H9 (cell line): ENCODE measurements at places on chromosomes 2 and 18.

- no peak for DNase-seq
Measured at GRCh38 chr2:225466891-225467604, 67.5 kb downstream of the NYAP2 start.

GRCh38 chr2:227106845-227107759 lies 56.9 kb downstream of the COL4A4 start:
- peak; percentile 60 for DNase-seq

GRCh38 chr2:133802409-133803039 lies 234.3 kb upstream of the NCKAP5 start:
- DNase-seq, result no peak

DNA sequence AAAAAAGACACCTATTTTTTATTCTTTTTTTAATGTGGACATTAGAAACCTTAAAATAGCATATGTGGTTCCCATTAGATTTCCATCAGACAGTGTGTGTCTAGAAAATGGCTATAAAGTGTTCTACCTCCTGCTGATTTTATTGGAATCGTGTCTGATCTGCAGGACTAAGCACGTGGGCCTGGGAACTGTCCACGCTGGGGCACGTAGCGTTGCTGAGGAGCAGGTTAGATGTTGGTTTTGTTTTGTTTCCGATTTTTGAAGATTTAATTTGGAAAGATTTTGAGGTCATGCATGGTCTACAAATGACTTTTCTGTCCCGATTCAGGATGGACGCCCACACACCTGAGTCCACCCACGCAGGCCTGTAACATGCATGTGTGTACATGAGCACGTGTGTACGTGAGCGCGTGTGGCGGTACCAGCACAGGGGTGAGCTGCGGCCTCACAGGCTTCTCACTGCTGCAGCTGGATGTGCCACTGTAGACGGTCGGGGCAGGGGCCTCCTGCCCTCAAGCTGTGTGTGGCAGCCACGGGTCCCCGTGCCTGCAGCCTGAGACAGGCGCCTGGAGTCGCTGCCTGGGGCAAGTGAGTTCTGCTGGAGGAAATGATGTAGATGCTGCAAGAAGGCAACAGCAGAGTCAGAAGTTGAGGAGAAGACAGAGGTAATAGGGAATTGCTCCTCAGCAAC lies 99.7 kb upstream of the CTDP1 start:
- peak; percentile 20 for DNase-seq

GRCh38 chr2:239019183-239019581 lies 171.3 kb downstream of the TWIST2 start:
- DNase-seq, result no peak

DNA sequence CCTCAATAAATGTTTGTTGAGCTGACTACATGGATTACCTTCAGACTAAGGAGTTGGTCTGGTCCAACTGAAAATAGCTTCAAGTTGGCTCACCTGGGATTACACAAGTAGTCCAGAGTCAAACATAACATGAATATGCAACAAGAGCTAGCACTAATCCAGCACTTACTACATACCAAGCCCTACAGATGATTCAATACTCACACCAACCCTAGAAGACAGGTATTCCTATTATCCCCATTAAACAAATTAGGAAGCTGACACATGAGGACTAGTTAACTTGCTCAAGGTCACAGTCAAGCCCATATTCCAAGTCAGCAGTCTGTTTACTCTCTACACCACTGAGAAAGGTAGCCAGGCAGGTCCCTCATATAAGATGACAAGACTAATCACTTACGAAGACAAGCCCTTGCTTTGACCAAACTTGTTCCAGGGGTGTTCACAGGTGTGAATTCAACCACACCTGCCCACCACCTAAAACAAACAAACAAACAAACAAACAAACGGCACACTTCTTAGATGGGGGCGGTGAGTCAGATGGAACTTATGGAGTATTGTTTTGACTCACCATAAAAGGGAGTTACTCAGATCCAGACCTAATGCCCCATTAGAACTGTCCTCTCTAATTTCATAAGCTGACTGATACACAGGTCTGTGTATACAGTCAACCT lies 29.1 kb downstream of the TMEM131 start:
- no peak for DNase-seq

GRCh38 chr2:217407362-217407761 lies 547.5 kb upstream of the TNP1 start:
- no peak for DNase-seq

DNA sequence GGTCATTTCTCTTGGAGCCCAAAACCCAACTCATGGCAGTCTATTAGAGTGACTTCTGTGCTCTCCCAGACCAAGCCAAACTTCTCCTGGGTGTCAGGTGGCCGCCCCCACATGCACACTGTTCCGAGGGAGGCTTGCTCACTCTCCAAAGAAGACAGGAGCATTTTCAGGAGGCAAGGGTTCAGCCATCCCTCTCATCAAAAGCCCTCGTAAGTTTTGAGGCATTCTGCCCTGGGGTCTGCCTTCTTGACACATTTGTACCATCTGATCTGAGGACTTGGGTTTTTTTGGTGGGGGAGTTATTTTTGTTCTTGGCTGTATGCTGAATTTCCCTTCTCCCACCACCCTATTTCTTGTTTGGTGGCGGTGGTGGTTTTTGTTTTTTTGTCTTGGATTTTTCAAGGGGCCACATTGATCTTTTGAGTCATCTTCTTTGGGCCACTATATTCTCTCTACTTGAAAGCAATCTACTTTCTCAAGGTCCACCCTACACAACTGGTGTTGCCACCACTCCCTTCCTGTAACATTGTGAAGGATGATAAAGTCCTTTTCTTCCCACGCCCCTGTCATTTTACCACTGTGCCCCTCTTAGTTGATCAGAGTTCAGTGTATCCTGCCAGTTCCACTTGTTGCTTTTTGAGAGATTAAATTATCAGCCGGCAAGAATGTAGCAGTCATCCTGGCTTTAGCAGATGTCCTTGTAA lies 255.8 kb downstream of the CYP26B1 start:
- DNase-seq, result no peak

- no peak for DNase-seq
Measured at GRCh38 chr2:15667809-15668556, 76.3 kb downstream of the DDX1 start.

DNA sequence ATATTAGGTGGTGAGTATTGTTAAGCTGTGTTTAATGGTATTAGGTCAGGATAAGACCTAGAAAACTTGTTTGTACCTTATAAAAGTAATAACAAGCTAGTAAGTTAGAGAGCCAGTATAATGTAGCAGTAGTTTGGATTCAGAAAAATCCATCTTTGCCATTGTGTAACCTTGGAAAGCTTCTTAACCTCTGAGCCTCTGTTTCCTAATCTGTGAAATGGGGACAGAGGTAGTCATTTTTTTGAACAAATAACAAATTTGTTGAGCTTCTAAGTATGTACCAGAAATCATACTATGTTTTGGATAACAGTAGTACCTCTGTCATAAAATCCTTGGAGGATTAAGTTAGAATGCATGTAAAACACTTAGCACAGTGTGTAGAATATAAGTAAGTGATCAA lies 12.5 kb downstream of the GLS start:
- DNase-seq, result no peak

- DNase-seq, result peak; percentile 66
Measured at GRCh38 chr2:113406114-113406513, 31.4 kb upstream of the ZNG1B start.

GRCh38 chr18:35610724-35611123 lies 29.2 kb downstream of the GALNT1 start:
- DNase-seq, result no peak

DNA sequence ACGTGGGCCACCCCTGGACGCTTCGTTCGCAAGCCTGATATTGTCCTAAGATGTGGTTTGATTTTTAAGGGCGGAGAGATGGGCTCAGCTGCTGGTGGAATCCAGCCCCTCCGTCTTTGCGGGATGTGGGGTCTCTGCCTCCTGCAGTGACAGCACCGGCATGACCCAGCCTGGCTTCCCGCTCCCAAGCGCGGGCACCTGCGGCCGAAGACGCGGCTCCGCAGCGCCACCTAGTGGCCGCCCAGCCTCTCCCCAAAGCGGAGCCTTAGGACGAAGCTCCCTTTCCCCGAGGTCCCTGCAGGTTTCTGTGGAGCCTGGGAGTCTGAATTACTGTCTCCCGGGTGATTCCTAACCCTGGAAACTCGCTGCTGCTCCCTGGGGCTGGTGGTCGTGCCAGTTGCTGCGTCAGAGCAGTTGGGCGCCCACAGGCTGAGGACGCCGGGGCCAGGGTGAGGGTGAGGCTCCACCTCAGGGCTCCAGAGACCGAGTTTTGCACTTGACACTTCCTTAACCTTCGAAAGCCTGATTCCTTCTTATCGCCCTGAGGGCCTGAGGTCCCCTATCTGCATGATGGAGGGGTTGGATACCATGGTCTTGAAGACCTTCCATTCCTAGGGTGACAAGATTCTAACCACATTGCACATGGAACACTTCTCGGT lies 137.5 kb downstream of the TPO start:
- DNase-seq, result peak; percentile 71

- DNase-seq, result peak; percentile 64
Measured at GRCh38 chr2:219104107-219105035, 43.6 kb upstream of the IHH start.

GRCh38 chr2:121074293-121074932 lies 210.6 kb downstream of the TFCP2L1 start:
- DNase-seq, result peak; percentile 70

- DNase-seq, result no peak
Measured at GRCh38 chr2:17827785-17828184, 11.5 kb downstream of the MSGN1 start.

- DNase-seq, result no peak
Measured at GRCh38 chr2:210577263-210578071, 21.1 kb downstream of the CPS1 start.

DNA sequence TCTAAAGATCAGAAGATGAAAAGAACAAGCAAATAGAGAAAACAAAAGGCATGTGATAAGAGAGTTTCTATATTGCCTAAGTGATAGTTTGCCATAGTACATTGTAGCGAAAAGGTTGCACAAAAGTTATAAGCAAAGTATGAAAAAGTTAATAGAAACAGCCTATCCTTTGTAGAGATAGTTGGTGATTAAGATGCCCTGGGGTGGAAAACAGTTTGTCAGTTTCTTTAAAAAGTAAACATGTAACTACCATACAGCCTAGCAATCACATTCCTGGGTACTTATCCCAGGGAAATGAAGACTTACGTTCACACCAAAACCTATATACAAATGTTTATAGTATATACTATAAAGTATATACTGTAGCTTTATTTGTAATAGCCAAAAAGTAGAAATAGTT lies 16.9 kb upstream of the DAPL1 start:
- no peak for DNase-seq

DNA sequence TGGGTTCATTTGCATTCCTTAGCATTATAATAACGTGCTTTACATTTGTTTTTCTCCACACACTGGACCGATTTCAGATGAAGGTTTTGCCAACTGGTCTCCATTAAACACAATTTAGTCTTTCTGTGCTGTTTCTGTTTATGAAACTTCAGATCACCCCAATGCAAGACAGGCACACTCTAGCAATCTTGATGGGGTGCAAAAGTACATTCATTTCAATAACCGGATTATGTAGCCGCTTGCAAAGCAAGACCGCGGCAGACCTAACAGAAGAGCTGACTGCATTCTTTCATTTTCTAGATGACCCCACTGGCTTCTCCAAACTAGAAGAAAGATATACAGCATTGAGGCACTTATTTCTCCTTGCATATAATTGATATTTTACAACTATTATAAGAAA lies 301.5 kb downstream of the PIEZO2 start:
- DNase-seq, result no peak

DNA sequence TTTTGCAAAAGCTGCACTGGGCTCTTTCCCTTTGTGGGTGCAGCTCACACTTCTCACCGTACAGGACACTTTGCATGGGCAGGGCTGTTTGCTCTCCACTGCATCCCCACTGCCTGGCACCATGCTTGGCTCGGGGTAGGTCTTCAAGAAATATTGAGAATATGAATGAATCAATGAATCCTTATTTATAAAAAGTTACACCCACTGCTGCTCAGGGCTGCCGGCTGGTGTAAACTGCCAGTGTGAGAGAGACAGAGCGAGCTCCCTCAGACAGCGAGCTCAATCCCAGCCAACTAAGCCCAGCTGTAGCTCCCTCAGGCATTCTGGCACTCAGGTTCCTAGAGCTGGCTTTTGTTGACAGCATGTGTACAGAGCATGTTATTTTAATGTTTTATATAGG lies 3.4 kb downstream of the TMEM185B start:
- no peak for DNase-seq

GRCh38 chr18:45291621-45292615 lies 323.4 kb upstream of the SLC14A2 start:
- no peak for DNase-seq

DNA sequence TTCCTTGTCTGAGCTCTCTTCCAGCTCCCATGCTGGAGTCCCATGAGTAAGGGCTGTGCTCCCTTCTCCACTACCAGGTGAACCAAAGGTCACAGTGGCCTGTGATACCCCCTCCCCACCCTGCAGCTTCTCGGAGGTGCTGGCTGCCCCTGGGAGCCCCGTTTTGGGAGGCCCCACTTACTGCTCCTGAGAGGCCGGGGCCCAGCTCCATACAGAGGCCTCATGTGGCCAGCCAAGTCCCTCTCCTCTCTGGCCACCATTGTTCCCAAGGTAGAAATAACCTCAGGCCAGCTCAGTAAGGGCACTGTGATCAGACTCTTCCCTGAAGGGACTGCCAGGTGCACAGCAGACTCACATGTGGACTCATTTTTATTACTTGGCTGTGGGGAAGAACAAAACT lies 6.0 kb downstream of the RAB11FIP5 start:
- DNase-seq, result no peak

GRCh38 chr18:35609236-35609635 lies 27.7 kb downstream of the GALNT1 start:
- no peak for DNase-seq

- no peak for DNase-seq
Measured at GRCh38 chr2:194166818-194167217, 1490.2 kb upstream of the SLC39A10 start.

DNA sequence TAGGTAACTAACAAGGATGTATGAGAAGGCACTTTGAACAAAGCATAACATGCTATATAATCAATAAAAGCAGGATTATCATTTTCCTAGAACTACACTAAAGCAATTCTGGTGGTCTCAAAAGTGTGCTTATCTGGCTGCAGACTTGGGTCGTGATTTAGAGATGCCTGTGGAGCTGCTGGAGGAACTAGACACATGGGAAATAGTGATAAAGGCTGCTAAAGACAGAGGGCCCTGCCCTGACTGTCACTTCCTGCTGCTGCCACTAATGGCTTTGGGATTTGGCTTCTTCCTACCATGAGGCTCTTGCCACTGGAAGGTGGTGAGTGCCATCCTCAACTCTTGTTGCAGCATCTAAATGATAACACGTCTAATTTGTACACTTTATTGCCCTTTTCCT lies 22.5 kb downstream of the TMEM178A start:
- no peak for DNase-seq

DNA sequence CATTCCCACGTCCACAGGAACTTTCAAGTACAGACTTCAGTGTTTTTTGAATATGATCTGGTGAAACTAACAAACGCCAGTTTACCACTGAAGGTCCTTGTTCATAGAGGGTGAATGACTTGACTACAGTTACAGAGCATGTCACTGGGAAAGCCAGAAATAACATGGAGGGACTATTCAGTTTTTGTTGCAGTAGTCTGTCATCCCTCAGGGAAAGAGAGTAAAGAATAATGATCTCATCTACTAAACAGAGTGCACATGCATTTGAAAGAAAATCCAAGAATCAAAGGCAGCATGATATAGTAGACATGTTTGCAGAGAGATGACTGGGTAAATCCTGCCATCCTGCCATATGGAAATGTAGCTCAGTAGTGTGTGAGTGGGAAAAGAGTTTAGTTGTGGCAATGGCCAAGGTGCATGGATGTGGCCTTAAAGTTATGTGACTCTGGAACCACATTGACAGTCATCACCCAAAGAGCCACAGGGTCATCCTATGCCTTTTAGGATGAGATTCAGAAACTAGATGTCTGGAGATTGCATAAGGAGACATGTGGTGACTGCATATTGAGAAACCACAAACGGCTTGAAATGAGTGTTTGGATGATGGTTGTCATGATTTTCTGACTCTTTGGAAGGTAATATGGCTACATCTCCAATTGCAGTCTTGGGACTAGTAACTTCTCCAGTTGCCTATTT lies 125.3 kb upstream of the ZEB2 start:
- DNase-seq, result no peak
